ENCODE measurements at places on chromosomes 2 and 18.
A peak's percentile ranks its signal among the peaks of the same experiment; 100 is the strongest.

GRCh38 chr2:111662771-111663470 lies 221.1 kb downstream of the ANAPC1 start:
- DNase-seq = no peak

DNA sequence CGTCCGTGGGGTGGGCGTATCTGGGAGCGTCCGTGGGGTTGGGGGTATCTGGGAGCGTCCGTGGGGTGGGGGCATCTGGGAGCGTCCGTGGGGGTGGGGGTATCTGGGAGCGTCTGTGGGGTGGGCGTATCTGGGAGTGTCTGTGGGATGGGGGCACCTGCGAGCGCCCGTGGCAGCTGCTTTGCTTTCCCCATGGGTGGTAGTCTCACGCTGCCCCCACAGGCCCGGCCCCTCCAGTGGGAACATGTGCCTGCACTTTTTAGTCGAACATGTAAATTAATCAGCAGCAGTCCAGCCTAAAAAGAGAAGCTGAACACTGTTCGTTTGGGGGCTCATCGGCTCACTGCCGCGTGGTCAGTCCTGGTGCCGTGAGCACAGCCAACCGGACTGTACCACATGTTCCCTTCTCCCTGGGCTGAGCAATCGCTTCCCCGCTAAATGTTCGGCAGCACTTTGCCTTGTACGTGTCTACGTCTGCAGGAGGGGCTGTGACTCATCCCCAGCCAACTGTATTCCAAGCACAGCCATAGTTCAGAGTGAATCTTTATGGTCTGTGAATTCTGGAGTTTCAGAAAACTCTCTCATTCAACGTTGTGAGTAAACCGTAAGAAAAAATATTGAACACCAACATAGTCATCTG lies 271.5 kb downstream of the AGAP1 start:
- peak; percentile 50 for DNase-seq

DNA sequence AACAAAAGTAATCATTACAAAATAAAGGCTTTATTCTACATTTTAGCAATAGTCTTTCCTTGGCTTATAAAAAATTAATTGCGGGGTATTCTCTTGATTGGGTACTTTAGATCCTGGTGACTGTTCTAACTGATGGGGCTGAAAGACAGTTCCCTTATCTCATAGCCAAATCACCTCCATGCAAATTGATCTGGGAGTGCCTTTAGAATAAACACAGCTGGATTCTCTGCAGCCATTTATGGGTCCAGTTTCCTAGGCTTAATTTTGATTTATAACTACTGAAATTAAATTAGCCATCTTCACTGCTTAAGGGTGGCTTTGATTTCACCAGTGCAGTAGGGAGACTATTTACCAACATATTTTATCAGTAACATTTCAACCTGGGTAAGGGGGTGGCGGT lies 337.1 kb downstream of the NRXN1 start:
- no peak for DNase-seq

- DNase-seq = peak; percentile 31
Measured at GRCh38 chr18:60044290-60045006, 144.7 kb downstream of the PMAIP1 start.

DNA sequence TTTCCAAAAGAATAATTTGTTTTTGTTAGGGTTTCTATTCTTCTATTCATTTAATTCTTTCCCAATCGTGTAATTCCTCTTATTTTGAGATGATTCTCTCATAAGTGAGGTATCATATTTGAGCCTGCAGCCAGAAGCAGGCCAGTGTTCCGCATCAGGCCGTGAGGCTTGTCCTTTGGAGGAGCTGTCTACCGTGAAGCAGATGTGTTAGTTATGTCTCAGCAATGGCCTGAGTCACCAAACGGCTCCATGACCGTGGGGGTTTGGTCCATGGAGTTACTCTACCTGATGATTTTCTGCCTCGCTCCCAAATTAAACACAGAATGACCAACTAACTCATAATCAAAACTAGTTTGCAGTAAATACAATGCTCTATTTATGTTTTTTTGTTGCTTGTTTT lies 64.2 kb upstream of the TMEM87B start:
- no peak for DNase-seq

GRCh38 chr2:33796511-33796910 lies 197.4 kb upstream of the FAM98A start:
- no peak for DNase-seq

DNA sequence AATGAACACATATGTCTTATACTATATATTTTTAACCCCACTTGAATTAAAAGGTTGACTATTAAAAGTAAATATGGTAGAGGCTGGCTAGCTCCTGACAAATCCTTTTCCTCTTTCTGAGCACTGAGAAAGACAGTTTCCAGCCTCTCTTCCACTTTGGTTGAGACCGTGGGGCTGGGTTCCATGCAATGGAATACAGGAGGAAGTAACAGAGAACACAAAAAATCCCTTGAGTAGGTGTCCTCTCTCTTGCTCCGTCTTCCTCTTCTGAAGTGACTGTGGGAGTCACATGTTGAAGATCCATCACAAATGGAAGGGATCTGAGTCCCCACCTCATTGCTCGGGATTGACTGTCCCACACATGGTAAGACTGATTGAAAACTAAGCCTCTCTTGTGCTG lies 36.6 kb upstream of the SIGLEC15 start:
- DNase-seq = no peak

DNA sequence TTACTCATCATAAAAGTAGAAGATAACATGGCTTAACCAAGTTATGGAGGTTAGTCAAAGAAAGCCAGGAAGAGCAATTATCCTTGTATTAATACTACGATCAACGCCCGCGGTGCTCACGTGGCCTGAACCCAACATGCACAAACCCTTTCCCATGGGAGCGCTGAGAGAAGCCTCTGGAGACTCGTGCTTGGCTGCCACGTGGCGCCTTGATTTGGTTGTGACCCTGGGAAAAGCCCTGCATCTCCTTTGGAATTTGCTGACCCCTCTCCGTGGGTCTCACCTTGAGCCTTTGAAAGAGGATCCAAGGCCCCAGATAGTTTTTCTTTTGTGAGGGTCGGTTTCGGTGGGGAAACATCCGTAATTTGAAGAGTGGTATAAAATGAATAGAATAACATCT lies 255.6 kb downstream of the DCDC2C start:
- no peak for DNase-seq

- DNase-seq = no peak
Measured at GRCh38 chr2:9207641-9208311, 1.2 kb downstream of the ASAP2 start.

DNA sequence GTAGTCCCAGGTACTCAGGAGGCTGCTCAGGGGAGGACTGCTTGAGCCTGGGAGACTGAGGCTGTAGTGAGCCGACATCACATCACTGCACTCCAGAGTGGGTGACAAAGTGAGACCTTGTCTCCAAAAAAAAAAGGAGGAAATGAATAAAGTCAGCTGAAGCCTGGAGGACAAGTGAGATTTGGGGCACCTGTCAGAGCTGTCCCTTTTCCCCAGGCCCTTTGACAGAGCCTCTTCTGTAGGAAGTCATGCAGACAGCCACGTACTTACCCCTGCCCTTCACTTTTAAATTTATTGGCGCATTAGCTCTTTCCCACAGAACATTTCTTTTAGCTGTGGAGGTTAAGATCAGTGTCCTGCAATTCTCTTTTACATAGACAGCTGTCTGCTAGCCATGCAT lies 151.0 kb upstream of the DNMT3A start:
- DNase-seq = no peak

DNA sequence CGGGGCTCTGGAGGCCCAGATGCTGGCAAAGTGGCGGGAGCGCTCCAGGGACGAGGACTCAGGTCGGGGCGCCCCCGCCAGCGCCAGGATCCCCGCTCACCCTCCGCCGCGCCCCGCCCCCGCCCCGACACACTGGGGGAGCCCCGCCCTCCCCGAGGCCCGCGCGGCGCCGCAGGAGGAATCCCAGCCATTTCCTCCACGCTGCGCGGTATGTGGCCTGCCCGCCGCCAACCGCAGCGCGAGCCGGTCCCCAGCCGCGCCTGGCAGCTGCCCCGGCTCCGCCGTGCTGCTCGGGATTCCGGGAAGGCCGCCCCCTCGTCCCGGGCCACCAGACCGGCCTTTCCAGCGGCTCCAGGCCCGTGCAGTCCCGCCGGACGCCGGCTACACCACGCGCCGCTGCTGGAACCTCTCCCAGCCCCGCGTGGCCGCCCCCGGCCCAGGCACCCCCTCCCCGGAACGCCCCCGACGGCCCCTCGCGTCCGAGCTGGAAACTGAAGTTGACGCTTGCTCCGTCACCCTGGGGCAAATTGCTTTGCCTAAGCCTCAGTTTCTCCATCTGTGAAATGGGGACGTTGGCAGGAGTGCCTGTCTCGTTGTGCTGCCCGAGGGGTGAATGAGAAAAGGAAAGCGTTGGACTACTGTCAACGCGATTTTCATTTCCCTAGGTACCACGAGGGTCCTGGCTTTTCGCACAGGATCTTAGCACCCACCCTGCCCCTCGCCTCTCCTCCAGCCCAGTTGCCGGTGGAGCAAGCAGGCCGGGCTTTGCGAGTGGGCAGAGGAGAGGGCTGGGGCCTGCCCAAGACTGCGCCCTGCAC lies 53.6 kb downstream of the PKDCC start:
- DNase-seq = no peak

- no peak for DNase-seq
Measured at GRCh38 chr2:124079045-124079444, 54.0 kb downstream of the CNTNAP5 start.

- no peak for DNase-seq
Measured at GRCh38 chr2:66815886-66816285, 381.0 kb downstream of the MEIS1 start.

DNA sequence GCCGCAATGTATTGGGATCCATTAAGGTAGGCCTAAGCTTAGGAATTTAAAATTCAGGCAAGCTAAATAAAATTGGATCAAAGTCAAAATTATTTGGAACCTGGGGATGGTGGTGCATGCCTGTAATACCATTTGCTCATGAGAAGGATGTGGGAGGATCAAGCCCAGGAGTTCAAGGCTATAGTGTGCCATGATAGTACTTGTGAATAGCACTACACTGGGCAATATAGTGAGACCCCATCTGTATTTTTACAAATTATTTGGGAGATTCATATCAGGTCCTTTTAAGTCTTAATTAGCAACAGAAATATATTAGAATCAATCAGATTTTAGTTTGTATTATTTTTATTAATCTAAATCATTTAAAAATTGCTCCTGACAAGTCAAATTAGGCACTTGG lies 39.8 kb upstream of the TLK1 start:
- DNase-seq = no peak

DNA sequence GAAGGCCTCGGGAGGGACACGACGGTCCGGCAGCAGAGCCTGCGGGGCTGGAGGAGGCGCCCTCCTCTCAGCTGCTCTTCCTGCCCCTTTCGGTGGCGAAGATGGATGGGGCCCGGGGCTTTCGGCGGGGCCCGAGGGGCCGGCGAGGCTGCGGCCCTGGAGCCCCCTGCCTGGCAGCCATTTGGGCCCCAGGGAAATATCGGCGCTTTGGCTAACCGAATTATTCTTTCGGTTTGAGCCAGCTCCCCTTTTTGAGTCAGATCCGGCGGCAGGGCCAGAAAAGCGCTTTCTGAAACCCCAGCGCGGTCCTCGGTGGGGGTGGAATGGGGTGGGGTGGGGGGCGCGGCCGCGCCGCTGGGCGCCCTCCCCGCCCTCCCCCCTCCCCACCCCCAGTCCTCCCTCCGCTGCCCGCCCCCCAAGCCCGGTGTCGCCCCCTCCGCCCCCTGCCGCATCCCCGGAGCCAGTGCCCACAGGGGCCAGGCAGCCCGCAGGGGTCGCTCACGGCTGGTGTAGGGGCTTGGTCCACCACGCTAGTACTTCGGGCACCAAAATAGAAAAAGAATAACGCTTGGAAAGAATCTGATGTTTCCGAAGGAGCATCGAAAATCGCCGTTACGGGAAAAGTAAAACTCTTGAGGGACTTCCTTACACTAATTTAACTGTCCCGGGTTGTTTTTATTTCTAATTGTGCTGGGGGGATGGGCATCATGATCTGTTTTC lies 9.1 kb upstream of the ARID5A start:
- no peak for DNase-seq

DNA sequence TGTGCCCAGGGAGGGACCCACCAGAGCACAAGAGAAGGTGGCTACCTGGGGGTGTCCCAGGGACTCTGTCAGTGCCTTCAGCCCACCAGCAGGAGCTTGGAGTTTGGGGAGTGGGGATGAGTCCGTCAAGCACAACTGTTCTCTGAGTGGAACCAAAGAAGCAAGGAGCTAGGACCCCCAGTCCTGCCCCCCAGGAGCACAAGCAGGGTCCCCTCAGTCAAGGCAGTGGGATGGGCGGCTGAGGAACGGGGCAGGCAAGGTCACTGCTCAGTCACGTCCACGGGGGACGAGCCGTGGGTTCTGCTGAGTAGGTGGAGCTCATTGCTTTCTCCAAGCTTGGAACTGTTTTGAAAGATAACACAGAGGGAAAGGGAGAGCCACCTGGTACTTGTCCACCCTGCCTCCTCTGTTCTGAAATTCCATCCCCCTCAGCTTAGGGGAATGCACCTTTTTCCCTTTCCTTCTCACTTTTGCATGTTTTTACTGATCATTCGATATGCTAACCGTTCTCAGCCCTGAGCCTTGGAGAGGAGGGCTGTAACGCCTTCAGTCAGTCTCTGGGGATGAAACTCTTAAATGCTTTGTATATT lies 14.0 kb downstream of the ITM2C start:
- no peak for DNase-seq

DNA sequence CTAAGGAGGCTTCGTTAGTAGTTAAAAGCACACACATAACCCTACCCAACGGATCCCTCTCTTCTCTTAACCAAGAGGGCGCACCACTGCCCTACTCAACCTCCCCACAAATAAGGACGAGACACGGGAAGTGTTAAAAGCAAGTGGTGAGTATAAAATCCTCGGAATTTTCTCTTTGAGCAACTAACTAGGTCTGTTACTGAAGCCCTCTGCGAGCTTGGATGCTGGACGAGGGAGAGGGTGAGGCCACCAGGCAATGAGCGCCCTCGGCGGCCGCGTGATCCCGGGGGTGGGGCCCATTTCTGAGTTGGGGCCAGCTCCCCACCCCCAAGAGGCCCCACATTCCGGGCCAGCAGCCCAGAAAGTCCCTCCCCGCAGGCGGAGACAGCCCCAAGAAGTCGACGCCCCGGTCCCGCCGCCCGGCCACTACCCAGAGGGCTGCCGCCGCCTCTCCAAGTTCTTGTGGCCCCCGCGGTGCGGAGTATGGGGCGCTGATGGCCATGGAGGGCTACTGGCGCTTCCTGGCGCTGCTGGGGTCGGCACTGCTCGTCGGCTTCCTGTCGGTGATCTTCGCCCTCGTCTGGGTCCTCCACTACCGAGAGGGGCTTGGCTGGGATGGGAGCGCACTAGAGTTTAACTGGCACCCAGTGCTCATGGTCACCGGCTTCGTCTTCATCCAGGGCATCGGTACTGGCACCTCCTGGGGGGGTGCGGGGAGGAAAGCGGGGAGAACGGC lies at the start of gene CYBRD1:
TSS of gene CYBRD1 (plus strand) at position 423 of the 736 bp plus-strand sequence. CDS start at position 495, 72 bp downstream.
- no peak for DNase-seq

- no peak for DNase-seq
Measured at GRCh38 chr2:241760301-241760771, 16.3 kb upstream of the GAL3ST2 start.
